ENCODE measurements at places on chromosomes 2 and 18.

DNA sequence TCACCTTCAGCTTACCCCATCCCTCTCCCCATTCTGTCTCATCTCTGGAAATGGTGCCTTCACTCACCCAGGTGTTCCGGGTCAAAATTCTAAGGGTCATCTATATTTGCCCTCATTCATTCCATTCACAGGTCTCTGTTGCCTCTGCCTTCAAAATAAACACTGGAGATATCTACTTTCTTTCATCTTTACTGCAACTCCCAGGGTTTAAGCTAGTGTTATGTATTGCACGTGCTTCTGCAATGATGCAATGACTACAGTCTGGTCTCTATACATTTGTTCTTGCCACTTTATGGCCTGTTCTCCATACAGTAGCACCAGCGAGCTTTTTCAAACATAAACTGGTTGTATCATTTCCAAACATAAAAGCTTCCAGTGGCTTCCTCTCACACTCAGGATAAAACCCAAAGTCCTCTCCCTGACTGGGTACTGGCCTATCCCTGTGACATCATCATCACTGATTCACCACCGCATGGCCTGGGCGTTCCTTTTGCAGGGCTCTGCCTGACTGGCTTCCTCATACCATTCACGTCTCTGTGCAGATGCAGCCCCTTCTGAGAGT lies 14.3 kb downstream of the DSG2 start:
- peaks cover 24% of the 10 kb centered on the region for H3K4me1 ChIP-seq
- DNase-seq: no peak
- peak overlapping the region; percentile 6 for H3K27ac ChIP-seq
- H3K36me3 ChIP-seq: peaks cover 2% of the 10 kb centered on the region
- H3K27me3 ChIP-seq: no peaks in the 10 kb centered on the region
- no peak overlapping the region for H3K4me3 ChIP-seq

DNA sequence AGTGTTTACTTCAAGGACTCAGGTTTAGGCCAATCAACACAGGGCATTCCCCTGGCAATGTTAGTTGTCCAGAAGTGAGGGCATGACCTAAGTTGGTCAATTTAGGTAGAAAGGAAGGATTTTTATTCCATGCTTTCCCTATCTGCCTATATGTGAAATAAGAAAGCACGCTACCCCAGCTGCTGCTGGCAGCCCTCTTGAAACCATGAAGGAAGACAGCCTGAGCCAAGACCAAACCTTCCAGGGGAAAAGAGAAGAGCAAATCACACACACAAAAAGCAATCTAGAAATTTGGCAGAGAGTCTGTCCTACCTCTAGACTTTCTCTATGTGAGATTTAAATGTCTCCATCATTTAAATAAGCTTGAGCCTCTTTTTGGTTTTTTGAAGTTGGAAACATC lies 387.6 kb downstream of the TNS1 start:
- no peak overlapping the region for H3K27ac ChIP-seq
- DNase-seq: no peak
- no peak overlapping the region for H3K4me3 ChIP-seq
- H3K4me1 ChIP-seq: peaks cover 41% of the 10 kb centered on the region

DNA sequence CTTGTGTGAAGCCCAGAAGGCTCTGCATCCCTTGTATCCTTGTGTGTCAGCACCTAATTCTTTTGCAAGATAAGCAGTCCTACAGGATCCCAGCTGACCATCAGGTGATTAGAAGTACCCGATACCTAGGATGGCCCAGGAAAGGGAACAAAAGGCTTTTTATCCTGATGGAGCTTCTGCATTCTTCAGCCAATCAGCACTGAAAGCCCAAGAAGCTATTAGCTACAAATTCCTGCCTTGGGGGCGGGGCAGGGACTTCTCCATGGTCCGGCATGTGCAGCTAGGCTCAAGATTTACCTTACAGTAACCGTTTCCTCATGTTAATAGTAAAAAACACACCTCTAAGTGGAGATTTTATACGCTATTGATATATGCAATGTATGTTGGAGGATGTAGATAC lies 264.6 kb upstream of the THUMPD2 start:
- H3K4me3 ChIP-seq: no peak overlapping the region
- peaks cover 19% of the 10 kb centered on the region for H3K27me3 ChIP-seq
- DNase-seq: no peak
- peaks cover 10% of the 10 kb centered on the region for H3K4me1 ChIP-seq
- H3K36me3 ChIP-seq: no peaks in the 10 kb centered on the region
- no peak overlapping the region for H3K27ac ChIP-seq

GRCh38 chr2:221124532-221125240 lies 447.4 kb downstream of the EPHA4 start:
- H3K36me3 ChIP-seq: no peaks in the 10 kb centered on the region
- no peak overlapping the region for H3K27ac ChIP-seq
- H3K4me1 ChIP-seq: peaks cover 8% of the 10 kb centered on the region
- no peak for DNase-seq

DNA sequence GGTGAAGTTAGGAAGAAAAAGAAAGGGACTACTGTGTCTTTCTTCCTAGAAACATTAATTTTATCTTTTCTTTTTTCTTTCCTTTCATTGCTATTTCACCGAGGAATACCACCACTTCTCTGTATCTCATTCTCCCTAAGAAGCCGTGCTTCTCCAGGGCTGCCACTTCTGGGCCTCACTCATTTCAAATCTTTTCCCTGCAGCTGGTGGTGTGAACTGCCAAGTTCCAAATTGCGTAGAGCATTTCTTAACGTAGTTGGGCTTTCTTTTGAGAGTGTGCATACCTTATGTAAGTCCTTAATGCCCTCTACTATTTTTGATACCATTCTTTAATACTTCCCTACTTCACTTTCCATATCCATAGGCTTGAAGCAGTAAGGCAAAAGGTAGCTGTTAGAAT lies 66.7 kb upstream of the CYP1B1 start:
- DNase-seq: no peak
- H3K36me3 ChIP-seq: peaks cover 11% of the 10 kb centered on the region
- H3K27me3 ChIP-seq: no peaks in the 10 kb centered on the region
- no peak overlapping the region for H3K27ac ChIP-seq
- no peak overlapping the region for H3K4me3 ChIP-seq

DNA sequence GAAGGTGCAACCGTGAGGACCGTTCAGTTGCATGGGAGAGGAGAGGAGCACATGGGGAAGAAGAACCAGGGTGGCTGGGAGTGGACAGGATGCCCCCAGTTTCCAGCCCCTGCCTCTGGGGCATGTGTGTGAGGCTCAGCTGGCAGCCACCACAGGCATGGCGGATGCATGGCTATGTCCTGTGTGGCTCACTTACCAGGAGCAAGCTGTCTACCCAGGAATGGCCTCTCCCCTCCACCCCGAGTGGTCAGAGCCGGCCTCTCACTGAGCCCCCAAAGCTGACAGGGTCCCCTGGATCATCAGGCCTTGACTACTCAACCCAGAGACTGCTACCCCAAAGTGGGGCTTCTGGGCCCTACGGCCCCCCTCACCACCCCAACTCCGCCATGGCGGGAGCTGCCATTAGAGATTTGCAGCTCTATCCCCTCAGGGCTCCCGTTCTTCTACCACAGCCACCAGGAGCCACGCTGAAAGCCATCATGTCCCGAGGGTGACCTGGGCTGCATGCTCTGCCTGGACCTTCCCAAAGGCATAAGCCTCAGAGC lies 65.3 kb downstream of the RHOB start:
- peaks cover 17% of the 10 kb centered on the region for H3K4me1 ChIP-seq
- no peak overlapping the region for H3K27ac ChIP-seq
- H3K27me3 ChIP-seq: no peaks in the 10 kb centered on the region
- DNase-seq: no peak
- no peak overlapping the region for H3K4me3 ChIP-seq
- H3K36me3 ChIP-seq: no peaks in the 10 kb centered on the region

- H3K27ac ChIP-seq: no peak overlapping the region
- DNase-seq: no peak
- no peak overlapping the region for H3K4me3 ChIP-seq
- no peaks in the 10 kb centered on the region for H3K27me3 ChIP-seq
Observed at GRCh38 chr2:118618279-118618678, 229.2 kb downstream of the EN1 start.

- H3K27me3 ChIP-seq: no peaks in the 10 kb centered on the region
- H3K4me1 ChIP-seq: no peaks in the 10 kb centered on the region
- peaks cover 2% of the 10 kb centered on the region for H3K36me3 ChIP-seq
- no peak overlapping the region for H3K4me3 ChIP-seq
Observed at GRCh38 chr2:238517209-238517608, 90.5 kb downstream of the ASB1 start.

- no peak for DNase-seq
- no peak overlapping the region for H3K27ac ChIP-seq
- peaks cover 4% of the 10 kb centered on the region for H3K36me3 ChIP-seq
- H3K4me1 ChIP-seq: peaks cover 18% of the 10 kb centered on the region
- H3K27me3 ChIP-seq: no peaks in the 10 kb centered on the region
Observed at GRCh38 chr2:172944022-172944793, 131.4 kb upstream of the MAP3K20 start.

- H3K36me3 ChIP-seq: peaks cover 23% of the 10 kb centered on the region
- no peaks in the 10 kb centered on the region for H3K27me3 ChIP-seq
- DNase-seq: no peak
- peak overlapping the region; percentile 82 for H3K4me3 ChIP-seq
Observed at GRCh38 chr2:3557639-3558204, 411 bp downstream of the RNASEH1 start.

DNA sequence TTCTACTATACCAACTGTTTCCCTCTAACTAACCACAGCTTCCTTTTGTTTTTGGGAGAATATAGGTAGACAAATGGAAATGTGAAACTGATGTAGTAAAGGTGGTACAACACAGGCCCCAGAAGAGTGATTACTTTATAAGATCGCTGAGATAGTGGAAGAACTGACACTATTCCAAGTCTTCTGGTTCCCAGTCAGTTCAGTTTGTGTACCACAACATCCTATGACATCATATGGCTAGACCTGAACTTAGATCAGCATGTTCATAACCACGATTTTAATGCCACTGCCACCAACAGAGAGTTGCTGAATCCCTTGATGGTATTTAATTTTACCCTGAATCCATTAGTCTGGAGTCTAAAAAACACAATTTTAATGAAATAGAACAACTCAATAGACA lies 328.9 kb downstream of the GPD2 start:
- no peaks in the 10 kb centered on the region for H3K4me1 ChIP-seq
- H3K27me3 ChIP-seq: peaks cover 3% of the 10 kb centered on the region
- DNase-seq: no peak
- H3K4me3 ChIP-seq: no peak overlapping the region

GRCh38 chr2:72214429-72215143 lies 66.9 kb upstream of the CYP26B1 start:
- H3K4me1 ChIP-seq: peaks cover 20% of the 10 kb centered on the region
- peak overlapping the region; percentile 36 for H3K27ac ChIP-seq
- no peaks in the 10 kb centered on the region for H3K36me3 ChIP-seq
- no peak overlapping the region for H3K4me3 ChIP-seq
- H3K27me3 ChIP-seq: no peaks in the 10 kb centered on the region

DNA sequence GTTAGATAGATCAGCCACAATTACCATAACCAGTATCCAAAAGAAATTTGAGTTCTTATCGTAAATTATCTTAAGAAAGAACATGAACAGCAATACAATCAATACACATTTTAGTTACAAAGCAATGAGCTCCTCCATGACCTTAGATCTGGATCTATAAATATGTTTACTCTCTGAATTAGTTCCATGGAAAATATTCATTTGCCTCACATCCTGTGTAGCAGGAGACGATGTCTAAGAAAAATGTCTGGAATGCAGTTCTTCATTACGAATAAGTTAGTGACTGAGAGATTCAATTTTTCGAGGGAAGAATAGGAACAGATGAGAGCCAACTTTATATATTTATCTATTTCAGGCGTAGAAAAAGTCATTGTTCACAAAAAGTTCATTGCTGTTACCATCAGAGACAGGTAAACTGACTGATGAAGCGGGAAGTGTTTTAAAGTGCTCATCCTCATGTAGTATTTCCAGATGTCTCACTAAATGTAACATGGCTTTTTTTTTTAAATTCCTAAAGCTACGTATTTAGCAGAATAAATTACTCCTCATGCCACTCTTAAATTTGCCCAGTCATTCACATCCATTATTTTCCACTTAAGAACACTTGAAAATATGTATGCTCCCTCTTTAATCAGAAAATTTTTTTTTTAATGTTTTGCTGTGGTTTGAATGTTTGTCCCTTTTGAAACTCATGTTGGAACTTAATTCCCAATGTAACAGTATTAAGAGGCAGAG lies 106.5 kb upstream of the SCN1A start:
- no peaks in the 10 kb centered on the region for H3K27me3 ChIP-seq
- no peak for DNase-seq
- peaks cover 51% of the 10 kb centered on the region for H3K4me1 ChIP-seq
- H3K27ac ChIP-seq: peak overlapping the region; percentile 89
- H3K4me3 ChIP-seq: no peak overlapping the region

GRCh38 chr2:232981356-232981755 lies 31.7 kb downstream of the NGEF start:
- peaks cover 16% of the 10 kb centered on the region for H3K27me3 ChIP-seq
- no peaks in the 10 kb centered on the region for H3K36me3 ChIP-seq
- H3K27ac ChIP-seq: no peak overlapping the region
- DNase-seq: peak; percentile 38

DNA sequence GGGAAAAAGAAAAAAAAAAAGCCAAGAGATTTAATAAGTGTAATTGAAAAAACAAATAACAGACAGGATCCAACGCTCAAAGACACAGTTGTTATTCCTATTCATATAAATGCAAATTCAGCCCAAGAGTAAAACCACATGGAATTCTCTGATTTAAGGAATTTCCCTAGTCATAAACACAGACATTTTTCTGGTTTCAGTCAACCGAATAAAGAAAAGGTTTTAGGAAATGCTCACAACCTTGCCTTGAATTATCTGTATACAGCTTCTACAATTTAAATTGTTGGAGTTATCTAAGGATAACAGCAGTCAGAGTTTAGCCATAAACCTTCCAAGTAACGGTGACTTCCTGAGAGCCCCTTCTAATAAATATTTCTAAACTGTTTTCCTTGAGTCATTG lies 122.7 kb downstream of the VWC2L start:
- H3K4me1 ChIP-seq: peaks cover 9% of the 10 kb centered on the region
- no peak for DNase-seq
- H3K4me3 ChIP-seq: no peak overlapping the region

DNA sequence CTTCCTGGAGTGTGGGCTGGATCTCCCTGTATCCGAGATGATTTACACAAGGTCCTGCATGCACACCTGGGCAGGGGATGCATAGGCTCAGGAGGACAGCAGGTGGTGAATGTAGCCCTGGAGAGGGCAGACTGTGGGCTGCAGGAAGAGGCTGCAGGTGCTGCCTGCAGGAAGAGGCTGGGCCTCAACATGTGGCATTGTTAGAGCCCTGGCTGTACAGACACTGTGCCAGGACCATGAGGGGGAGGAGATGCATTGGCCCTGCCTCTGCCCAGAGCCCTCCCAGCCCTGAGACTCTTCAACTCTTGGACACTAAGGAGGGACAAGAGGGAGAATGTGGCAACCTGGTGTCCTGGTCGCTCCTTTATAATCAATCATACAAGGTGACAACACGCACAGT lies 392.8 kb downstream of the TNS1 start:
- no peak overlapping the region for H3K27ac ChIP-seq
- no peak overlapping the region for H3K4me3 ChIP-seq
- H3K36me3 ChIP-seq: no peaks in the 10 kb centered on the region
- H3K4me1 ChIP-seq: peaks cover 27% of the 10 kb centered on the region

DNA sequence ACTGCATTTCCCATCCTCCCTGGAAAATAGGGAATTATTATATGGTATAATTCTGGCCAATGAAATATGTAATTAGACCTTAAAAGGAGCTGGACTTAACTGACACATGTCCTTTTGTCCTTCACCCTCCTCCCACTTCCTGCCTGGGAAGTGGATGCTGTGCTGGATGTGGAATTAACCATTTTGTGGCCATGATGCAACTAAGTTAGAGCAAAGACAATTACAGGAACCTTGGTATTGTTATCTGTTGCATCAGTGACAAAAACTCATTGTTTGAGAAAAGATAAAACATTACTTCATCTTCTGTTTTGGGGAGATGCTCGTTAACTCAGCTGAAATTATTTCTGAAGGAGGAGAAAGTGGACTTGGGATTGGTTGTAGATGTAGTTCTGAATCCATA lies 227.7 kb upstream of the BOD1L2 start:
- H3K36me3 ChIP-seq: no peaks in the 10 kb centered on the region
- no peak overlapping the region for H3K27ac ChIP-seq
- no peak for DNase-seq
- H3K4me3 ChIP-seq: no peak overlapping the region
- H3K4me1 ChIP-seq: no peaks in the 10 kb centered on the region

All from osteocyte (in vitro differentiated cells).